Uterus (tissue), 4 donors: ENCODE measurements at places on chromosomes 13 and 19. TPM values are rescaled to one million over a fixed set of nuclear protein-coding genes. Genes with fewer than 3 reads are reported as not detected.

- DNase-seq: no peak
- no peak overlapping the region for H3K4me3 ChIP-seq
- H3K27me3 ChIP-seq: no peaks in the 10 kb centered on the region
- H3K4me1 ChIP-seq: no peaks in the 10 kb centered on the region
These were observed 150.0 kb downstream of the RAP2A start for GRCh38 chr13:97583907-97584497.

DNA sequence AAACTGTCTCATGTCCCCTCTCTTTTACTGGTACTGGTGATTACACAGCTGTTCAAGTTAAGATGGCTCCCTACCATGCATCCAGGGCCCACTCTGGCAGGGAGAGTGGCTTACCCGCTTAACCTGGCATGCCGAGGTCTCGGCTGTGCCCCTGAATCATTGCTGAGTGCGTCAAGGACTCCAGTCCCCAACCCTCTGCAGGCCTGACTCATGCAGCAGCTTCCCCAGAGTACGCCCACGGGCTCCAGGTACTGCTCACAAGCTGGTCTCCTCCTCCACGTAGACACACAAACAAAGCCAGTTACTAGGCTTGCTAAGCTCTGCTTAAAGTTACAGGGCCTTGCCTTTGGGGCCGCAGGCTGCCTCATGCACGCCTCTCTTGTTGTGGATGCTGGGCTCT, 447.4 kb downstream of the COG6 start:
- no peaks in the 10 kb centered on the region for H3K4me1 ChIP-seq
- peak; percentile 32 for DNase-seq
- H3K27ac ChIP-seq: peak overlapping the region; percentile 24
- H3K4me3 ChIP-seq: no peak overlapping the region
- no peaks in the 10 kb centered on the region for H3K36me3 ChIP-seq
- H3K27me3 ChIP-seq: no peaks in the 10 kb centered on the region

DNA sequence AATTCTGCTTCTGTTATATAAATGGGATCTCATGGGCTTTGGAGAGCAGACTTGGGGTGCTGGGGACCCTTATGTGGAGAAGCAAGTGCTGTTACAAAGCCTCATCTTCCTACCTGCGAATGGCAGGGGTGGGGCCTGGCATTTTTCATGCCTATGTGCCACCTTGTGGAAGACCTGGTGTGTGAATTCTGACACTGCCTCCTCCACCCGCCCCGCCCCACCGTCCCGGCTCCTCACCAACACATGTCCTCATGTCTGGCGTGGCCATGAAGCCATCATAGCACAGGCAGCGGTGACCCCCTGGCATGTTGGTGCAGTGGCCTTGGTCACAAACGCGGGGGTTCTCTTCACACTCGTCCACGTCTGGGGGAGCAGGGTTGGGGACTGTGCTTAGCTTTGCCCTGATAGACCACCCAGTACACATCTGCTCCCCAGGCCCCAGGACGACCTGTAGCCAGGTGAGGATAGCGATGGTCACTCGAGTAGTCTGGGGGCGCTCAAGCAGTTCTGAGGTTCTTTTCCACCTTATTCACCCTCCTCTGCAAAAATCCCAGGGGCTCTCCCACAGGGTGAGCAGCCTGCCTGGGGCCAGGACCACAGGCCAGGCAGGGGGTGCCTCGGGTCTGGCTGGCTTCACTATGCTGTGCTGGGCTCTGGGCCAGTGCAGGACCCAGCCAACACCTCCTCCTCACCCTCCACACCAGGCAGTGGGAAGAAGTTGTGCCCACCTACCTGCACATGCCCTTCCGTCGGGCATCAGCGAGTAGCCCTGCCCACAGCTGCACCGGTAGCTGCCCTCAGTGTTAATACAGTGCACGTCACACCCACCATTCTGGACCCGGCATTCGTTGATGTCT, 32.7 kb downstream of the FBN3 start:
- no peaks in the 10 kb centered on the region for H3K4me1 ChIP-seq
- no peaks in the 10 kb centered on the region for H3K27me3 ChIP-seq
- DNase-seq: no peak

DNA sequence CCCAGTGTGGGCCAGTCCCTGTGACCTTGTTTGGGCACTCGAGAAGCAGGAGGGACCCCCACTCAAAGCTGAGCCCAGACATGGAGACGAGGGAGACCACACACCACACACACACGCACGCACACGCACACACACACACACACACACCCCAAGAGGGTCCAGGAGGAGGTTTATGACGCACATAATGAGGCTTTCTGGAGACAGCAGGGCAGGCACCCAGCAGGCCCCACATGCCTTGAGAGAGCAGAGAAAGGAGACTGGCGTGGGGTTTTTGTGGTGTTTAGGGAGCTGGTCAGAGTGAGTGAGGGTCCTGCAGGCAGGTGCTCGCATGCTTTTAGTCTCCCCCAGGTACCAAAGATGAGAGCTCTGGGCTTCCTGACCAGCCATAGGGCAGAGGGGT, 42.4 kb downstream of the GPR12 start:
- no peaks in the 10 kb centered on the region for H3K36me3 ChIP-seq
- H3K27ac ChIP-seq: no peak overlapping the region
- H3K4me1 ChIP-seq: no peaks in the 10 kb centered on the region
- H3K4me3 ChIP-seq: no peak overlapping the region

DNA sequence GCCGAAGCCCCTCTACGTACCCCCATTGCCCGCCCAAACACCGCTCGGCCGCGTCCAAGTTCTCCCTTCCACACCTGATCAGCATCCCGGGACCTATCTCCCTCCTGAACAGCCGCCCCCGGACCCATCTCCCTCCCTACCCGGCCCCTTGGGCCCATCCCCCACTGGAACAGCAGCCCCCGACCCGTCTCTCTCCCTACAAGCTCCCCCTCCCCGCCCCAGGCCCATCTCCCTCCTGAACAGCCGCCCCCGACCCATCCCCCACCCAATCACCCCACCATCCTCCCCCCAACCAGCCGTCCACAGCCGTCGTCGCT, 610 bp downstream of the ZSCAN1 start:
- H3K4me1 ChIP-seq: no peaks in the 10 kb centered on the region
- peak overlapping the region; percentile 31 for H3K4me3 ChIP-seq

Gene GSX1
- total RNA-seq: not detected

Gene PSG11
- not detected for total RNA-seq

DNA sequence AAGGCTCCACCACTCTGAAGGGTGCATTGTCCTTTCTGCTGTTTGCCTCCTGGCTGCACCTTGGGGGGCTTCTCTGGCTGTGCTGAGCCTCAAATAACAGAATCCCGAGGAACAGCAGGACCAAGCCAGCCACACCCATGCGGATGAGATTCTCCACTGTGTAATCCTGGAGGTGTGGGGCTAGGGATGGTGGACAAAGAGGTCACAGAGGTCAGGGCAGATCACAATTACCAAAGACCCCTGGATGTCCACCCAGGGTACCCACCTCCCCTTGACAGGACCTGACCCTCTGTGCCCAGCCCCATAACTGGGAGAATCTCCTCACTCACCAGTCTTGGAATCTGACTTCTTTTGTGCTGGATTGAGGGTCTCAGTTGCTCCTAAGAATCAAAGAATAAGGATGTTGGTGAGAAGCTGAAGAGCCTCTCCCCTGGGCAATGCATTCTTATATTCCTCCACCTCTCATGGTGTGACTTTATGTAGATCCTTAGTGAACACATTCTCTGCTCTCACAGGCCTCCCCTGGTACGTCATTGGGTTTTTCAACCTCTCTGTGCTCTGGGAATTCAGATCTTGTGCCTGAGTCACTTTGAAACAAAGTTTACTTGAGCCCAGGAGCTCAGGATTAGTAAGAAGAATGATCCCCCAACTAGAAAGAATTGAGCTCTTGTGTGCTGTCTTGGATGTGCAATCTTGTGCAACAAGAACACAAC, 5.2 kb downstream of the LILRA4 start:
- no peak for DNase-seq
- no peaks in the 10 kb centered on the region for H3K27me3 ChIP-seq
- H3K36me3 ChIP-seq: no peaks in the 10 kb centered on the region
- H3K27ac ChIP-seq: no peak overlapping the region

DNA sequence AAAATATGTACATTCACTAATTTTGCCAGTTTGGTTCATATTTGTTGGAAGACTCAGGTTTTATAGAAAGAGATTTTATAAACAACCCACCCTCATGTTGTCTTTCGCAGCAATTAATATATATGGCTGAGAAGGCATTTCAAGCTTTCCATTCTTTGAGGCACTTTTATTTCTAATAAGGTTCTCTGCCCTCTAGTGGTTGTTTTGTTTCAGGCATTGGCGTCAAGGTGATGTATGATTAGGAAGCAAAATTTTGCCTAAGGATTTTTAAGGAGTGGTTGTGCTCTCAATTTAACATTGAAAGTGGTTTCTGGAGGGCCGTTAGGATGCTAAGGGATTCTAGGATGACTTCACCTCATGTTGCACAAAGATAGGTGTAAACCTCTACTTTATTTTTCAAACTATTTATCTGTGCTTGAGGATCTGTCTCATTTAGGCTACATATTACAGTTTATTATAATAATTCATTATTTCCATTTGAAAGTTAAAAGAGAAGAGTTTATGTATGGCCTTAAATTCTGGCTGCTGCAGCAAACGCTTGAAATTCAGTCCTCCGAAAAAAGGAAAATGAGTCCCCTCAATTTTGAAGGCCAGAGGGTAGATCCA, 35.9 kb downstream of the OXGR1 start:
- H3K4me3 ChIP-seq: no peak overlapping the region
- no peak overlapping the region for H3K27ac ChIP-seq
- H3K36me3 ChIP-seq: no peaks in the 10 kb centered on the region

DNA sequence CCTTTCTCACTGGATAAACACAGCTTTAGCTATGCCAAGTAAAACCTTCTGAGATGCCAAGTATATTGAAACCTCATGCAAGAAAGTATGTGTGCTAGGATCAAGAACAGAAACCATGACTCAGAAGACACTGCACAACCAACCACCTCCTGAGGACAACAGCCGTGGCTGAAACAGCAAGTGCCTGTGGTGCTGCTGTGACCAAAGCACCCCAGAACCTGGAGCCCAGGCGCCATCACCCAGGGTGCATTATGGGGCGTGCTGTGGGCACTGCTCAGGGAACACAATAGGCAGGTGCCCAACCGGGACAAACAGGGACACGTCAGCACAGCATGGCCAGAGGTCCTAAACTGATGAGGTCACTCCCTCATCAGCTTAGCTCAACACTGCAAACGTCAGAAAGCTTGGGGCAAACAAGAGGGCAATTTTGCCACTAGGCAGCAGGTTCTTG, 101.3 kb upstream of the SLC15A1 start:
- H3K27ac ChIP-seq: no peak overlapping the region
- DNase-seq: no peak
- no peaks in the 10 kb centered on the region for H3K36me3 ChIP-seq
- H3K27me3 ChIP-seq: no peaks in the 10 kb centered on the region
- no peaks in the 10 kb centered on the region for H3K4me1 ChIP-seq
- H3K4me3 ChIP-seq: no peak overlapping the region

Gene ECSIT
- total RNA-seq: 62.0 TPM

DNA sequence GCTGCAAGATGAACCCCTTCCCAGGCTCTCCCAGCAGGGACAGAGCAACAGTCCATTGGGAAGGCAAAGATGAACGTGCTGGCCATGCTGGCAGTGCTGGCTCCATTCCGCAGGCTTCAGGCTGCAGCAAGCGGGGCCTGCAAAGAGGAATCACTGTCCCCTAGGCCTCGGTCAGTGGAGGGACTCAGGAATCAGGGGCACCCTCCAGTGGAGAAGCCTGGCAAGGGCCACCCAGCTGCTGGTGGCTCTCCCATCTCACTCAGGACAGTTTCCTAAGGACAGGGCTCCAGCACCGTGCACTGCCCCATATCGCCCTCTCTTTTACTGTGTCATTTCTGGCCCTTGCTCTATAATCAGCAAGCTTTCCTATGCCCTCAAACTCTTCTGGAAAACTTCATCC, 498.6 kb downstream of the EFNB2 start:
- no peaks in the 10 kb centered on the region for H3K27me3 ChIP-seq
- no peak overlapping the region for H3K4me3 ChIP-seq
- no peak overlapping the region for H3K27ac ChIP-seq
- no peaks in the 10 kb centered on the region for H3K4me1 ChIP-seq

DNA sequence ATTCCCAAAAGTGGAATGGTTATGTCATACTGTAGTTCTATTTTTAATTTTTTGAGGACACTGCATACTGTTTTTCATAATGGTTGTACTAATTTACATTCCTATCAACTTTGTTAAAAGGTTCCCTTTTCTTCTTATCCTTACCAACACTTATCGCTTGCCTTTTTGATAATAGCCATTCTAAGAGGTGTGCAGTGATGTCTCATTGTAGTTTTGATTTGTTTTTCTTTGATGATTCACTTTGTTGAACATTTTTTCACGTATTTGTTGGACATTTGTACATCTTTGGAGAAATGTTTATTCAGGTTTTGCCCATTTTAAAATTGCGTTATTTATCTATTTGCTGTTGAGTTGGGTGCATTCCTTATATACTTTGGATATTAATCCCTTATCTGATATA, 188.8 kb upstream of the SPRY2 start:
- no peak overlapping the region for H3K27ac ChIP-seq
- DNase-seq: no peak

Gene ZNF302
- total RNA-seq: 34.6 TPM

- H3K4me3 ChIP-seq: no peak overlapping the region
- no peaks in the 10 kb centered on the region for H3K27me3 ChIP-seq
- no peak overlapping the region for H3K27ac ChIP-seq
- H3K4me1 ChIP-seq: no peaks in the 10 kb centered on the region
These were observed 21.6 kb downstream of the SERPINE3 start for GRCh38 chr13:51361106-51361505.

DNA sequence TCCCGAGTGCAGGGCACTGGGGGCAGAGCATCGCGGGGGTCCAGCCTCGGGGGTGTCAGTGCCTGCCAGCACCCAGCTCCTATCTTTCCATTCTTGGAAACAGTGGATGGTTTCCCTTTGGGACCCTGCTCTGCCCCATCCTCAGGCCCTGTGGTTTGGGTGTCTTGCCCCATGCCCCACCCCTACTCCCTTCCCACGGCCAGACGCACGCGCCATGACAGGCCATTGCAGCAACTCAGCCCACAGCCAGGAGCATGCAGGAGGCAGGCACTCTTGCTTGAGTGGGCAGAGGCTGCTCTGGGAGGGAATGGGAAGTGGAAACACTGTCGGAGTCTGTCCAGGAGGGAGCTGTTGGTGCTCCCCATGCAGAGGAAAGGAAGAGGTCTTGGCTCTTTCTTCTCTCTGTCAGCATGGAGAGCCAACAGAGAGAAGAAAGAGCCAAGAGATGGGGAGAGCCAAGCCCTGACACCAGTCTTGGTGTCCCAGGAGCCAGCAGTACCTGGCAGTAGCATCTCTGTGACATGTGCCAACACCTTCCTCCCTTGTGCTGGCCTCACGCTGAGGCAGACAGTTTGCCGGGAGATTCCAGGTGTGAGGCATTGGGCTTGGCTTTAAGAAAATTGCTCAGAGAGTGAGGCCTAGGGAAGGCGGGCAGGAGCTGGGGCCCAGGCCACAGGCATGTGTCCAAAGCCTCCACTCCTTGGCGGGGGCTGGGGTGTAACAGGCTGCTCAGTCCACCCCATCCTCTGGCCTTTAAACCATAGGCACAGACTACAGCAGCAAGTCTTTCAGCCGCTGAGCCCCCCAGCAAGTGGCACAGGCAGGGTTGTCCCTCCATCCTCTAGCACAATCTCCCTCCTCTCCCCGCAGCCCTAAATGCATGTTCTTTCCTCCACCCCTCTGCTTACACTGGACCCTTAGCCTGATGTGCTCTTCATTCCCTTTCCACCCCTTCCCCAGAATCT, 86.7 kb upstream of the UQCRFS1 start:
- H3K36me3 ChIP-seq: no peaks in the 10 kb centered on the region
- H3K4me1 ChIP-seq: no peaks in the 10 kb centered on the region
- no peak overlapping the region for H3K27ac ChIP-seq
- DNase-seq: no peak
- H3K4me3 ChIP-seq: no peak overlapping the region
- no peaks in the 10 kb centered on the region for H3K27me3 ChIP-seq
